ENCODE measurements at places on chromosomes 6 and 20.

GRCh38 chr20:33370291-33370690 is 31.0 kb downstream of the CDK5RAP1 start:
- DNase-seq: no peak

DNA sequence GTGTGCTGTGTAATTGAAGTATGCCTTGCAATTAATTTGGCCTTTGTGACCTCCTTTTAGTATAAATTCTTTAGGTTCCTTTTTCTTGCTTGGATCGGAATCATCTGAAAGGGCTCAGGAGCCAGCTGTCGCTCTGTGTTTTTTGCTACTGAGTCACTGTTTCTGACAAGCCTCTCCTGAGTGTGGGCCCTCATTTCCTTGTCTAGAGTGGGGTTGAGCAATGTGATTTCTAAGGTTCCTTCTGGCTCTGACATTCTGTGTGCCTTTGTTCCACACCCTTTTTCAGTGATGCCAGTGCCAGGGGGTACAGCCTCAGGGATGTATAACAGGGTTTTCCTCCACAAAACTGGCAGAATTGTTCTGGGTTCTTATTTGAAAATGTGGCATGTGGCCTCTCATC is 26.5 kb downstream of the DAAM2 start:
- no peak for DNase-seq

DNA sequence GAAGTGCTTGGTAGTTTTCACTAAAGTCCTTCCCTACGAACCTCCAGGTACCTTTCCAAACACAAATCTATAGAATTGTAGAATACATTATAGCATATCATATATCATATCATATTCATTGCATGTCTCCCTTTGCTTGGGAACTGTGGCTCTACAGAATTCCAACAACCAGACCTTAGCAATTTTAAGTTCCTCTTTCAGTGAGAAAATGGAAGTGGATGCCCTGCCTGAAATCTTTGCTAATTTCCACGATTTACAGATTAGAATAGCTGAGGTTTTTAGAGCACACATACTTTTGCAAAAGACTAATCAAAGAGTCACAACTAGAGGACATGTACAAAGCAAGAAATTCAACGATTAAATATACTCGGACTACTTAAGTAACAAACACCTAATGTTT is 78.6 kb downstream of the TNFRSF21 start:
- DNase-seq: no peak

GRCh38 chr6:124670801-124671200 is 291.4 kb upstream of the RNF217 start:
- DNase-seq: no peak

DNA sequence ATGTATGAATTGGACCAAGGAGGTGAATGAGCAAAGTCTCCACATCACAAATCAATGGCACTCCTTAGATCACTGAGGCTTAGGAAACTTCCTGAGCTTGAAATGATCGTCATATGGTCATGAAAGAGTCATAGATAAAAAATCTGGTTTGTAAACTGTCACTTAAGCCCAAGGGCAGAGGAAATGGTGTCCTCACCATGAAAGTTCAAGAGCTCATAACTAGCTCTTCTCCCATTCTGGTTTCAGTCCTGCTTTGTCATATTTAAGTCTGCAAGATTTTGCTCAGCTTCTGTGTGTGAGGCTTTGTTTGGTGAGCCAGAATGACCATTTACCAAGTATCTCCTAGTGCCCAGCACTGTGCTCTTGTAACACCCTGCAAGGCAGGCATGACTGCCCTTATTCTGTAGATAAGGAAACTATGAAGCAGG is 60.5 kb downstream of the GJA10 start:
- peak; percentile 39 for DNase-seq
